ENCODE measurements at places on chromosomes 1 and 21.

DNA sequence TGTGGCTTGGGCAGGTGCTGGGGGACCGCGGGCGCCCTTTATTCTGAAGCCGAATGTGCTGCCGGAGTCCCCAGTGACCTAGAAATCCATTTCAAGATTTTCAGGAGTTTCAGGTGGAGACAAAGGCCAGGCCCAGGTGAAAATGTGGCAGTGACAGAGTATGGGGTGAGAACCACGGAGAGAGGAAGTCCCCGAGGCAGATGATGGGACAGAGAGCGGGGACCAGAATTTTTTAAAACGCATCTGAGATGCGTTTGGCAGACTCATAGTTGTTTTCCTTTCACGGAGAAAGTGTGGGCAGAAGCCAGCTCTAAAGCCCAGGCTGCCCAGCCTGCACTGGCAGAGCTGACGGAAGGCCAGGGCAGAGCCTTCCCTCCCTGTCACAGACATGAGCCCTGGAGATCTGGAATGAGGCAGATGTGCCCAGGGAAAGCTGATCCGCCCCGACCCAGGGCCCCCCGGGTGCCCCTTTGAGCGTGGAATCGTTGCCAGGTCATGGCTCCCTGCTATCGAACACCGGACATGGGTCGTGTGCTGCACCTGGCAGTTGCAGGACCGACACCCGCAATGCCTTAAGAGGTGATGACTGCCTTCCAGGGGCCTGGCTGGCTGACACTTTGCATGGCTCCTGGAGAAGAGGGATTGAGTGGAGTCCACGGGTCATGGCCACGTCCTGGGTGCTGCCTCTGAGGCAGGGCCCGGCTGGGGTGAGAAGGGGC is 6.5 kb upstream of the SLX9 start:
- DNase-seq = no peak

DNA sequence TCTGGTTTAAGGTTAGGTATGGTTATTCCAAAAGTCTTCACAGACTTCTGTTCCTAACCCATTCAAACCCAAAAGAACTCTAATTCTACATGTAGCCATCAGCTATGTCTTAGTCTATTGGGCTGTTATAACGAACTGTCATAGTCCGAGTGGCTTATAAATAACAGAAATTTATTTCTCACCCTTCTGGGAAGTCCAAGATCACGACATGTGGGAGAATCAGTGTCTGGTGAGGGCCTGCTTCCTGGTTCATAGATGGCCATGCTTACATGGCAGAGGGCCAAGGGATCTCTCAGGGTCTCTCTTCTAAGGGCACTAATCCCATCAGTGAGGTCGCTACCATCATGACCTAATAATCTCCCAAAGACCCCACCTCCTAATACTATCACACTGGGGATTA is 103.0 kb upstream of the PPP2R5A start:
- DNase-seq = no peak

DNA sequence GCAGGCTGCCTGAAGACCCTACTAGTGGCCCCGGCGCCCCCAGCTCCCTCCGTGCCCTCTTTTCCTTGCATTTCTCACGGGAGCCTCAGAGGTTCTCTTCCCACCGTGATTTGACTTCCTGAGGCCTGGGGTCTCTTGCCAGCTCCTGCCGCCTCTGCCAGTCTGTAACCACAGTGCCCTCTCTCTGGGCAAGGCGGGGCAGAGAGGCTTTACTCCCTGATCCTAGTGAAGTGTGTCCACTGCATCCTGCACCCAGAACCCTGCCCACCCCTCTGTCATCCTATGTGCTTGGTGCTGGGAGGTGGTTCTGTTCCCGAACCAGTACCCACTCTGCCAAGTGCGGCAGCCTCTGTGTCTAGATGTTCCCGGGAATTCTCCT is 2.4 kb downstream of the ESPN start:
- no peak for DNase-seq

- no peak for DNase-seq
Observed at GRCh38 chr1:104987210-104987609, 1237.5 kb downstream of the AMY1C start.

- no peak for DNase-seq
Observed at GRCh38 chr1:42848823-42849537, 2.6 kb downstream of the ZNF691 start.

DNA sequence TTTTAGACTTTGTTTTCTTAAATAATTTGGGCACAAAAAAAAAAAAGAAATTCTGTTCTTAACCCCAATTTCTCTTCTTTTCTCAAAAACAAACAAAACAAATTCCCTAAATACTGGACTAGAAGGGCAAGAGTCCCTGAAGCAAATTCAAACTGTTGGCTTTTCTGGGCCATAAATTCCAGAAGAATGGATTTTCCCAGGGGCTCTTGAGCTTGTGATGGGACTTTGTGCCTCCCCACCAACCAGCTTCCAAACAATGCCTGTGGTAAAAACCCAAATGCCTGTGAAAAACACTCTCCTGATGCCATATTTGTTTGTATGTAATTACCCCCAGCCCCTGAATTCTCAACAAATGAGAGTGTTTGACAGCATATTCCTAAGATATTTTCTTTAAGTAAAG is 55.4 kb downstream of the SGIP1 start:
- no peak for DNase-seq
